ENCODE measurements at places on chromosomes 7 and 10.

GRCh38 chr7:157596471-157596870 is 259.7 kb downstream of the DNAJB6 start:
- no peak for DNase-seq

DNA sequence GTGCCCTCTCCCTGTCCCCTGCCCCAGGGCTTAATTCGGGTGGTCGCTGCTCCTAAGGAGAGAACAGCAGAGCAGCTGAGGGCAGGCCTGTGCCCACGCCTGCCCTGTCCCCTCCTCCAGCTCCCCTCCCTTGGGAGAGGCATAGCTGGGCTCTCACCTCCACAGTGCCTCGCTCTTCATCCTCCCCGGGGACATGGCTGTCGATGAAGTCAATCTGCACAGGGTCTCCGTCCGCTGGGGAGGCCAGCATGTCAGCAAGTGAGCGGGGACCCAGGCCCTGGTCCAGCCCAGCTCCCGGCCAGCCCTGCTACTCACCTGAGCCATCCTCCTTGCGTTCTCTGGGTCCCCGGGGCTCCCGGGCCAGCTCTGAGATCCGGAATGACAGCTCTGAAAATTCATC is 3.8 kb upstream of the SAP25 start:
- DNase-seq: no peak

- no peak for DNase-seq
Measured at GRCh38 chr7:1192171-1192676, 32.2 kb upstream of the ZFAND2A start.

DNA sequence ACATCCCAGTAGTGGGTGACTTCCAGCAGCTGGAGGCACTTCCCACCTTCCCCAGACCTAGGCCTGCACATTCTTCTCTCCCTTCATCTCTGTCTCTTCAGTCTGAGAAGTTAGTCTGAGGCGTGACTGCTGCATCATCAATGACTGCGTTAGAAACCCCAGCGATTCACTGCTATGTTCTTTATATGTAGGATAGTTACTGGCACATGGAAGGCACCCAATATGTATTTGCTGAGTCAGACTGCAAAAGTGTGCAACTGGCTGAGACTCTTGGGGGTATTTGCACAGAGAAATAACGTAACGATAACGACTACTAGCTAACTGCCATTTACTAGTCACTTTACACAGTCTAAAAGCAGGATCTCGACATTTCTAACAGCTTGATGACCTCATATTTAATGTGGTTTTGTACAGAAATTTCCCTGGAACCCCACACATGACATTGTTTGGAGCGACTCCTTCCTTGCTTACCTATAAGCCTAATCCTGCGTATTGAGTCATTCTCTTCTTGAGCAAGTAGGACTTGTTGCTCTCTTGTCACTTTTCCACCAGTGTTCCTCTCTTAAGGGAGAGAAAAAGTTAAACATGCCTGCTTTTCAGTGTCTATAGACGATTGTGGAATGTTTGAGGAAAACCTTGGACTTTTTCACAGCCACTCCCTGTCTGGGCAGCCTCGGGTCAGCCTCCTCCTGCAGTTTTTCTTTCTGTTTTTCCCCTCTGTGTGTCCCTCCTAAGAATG is 45.5 kb downstream of the THNSL1 start:
- DNase-seq: no peak

DNA sequence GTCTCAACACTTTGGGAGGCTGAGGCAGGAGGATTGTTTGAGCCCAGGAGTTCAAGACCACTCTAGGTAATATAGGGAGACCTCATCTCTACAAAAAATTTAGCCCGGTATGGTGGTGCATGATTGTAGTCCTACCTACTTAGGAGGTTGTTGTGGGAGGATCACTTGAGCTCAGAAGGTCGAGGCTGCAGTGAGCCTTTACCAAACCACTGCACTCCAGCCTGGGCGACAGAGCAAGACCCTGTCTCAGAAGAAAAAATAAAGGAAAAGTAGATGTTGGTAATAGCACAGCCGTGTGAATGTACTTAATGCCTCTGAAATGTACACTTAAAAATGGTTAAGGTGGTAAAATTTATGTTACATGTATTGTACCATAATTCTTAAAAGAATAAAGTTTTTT is 25.3 kb downstream of the TIMM23 start:
- DNase-seq: no peak

- DNase-seq: no peak
Measured at GRCh38 chr7:141161550-141162535, 88.0 kb downstream of the TMEM178B start.

DNA sequence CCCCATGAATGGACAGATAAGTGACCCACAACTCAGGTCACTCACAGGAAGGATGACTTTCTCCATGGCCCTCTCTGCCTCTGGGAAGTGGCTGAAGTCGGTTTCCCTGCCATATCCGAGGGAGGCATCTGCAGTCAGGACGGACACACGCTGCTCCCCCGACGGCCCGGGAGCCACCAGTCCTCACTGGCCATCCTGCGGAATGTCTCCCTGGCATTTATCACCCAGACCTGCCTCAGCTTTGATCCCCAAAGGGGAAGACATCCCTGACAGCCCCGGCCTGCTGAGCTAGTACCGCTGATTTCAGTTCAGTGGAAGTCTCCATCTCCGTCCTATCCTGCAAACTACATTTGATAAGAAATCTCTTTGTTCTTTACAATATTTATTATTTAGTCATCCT is 339.5 kb upstream of the MKI67 start:
- DNase-seq: no peak

DNA sequence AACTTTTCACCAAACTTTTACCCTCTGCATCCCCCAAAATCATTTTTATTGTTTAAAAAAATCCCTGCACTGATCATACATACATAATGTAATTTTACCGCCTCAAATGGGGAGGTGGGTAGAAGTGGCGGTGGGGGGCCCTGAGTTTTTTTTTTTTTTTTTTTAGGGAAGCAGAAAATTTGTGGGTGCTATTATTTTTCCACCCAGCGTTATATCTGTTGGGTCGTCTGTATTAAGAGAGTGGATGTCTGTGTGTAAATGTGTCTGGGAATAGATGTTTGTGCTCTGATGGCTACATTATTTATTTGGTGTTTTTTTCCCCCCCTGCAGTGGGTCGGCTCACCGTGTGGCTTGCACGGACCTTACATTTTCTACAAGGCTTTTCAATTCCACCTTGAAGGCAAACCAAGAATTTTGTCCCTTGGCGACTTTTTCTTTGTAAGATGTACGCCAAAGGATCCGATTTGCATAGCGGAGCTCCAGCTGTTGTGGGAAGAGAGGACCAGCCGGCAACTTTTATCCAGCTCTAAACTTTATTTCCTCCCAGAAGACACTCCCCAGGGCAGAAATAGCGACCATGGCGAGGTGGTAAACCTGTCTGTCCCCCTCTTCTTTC is 438 bp downstream of the ARID5B start:
- no peak for DNase-seq

DNA sequence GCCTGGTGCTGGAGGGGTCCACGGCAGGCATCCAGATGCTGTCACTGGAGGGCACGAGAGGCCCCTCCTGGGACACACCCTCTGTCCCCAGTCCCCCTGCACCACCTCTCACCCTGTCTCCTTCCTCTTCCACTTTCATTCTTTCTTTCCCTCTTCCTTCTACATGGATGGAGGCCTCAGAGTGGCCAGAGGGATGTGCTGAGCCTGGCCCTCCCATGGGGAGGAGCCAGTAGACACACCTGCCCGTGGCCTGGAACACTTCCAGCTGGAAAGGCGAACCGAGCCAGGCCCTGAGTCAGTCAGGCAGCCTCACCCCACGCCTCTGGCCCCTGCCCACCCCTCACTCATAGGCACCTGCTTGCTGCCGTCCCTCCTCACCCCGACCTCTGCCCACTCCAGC is 55.9 kb upstream of the MXI1 start:
- DNase-seq: no peak

- DNase-seq: no peak
Measured at GRCh38 chr7:87318741-87319140, 26.7 kb upstream of the CROT start.

GRCh38 chr10:15897287-15897686 is 37.0 kb upstream of the MINDY3 start:
- no peak for DNase-seq

- DNase-seq: no peak
Measured at GRCh38 chr10:89090756-89091445, 100.3 kb downstream of the FAS start.

- DNase-seq: no peak
Measured at GRCh38 chr10:1762076-1762475, 24.8 kb upstream of the ADARB2 start.

GRCh38 chr7:47327698-47328391 is 254.1 kb downstream of the TNS3 start:
- no peak for DNase-seq

DNA sequence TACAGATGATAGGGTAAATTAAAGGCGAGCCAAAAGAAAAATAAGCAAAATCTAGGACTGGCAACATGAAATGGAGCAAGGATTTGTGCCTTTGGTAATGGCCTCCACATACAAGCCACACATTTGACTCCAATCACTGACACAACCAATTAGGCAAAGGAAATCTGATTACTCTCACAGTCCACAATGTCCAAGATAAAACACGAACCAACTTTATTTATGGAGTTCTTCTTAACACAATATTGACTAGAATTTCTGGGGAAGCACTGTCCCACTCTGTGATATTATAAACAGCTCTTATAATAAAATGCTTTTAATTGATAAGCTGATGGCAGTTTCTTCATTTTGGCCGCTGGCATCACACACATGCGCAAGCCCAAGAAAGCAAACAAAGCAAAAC is 334.2 kb downstream of the ABCA13 start:
- DNase-seq: no peak

GRCh38 chr7:112362731-112363131 is 87.5 kb upstream of the IFRD1 start:
- no peak for DNase-seq

DNA sequence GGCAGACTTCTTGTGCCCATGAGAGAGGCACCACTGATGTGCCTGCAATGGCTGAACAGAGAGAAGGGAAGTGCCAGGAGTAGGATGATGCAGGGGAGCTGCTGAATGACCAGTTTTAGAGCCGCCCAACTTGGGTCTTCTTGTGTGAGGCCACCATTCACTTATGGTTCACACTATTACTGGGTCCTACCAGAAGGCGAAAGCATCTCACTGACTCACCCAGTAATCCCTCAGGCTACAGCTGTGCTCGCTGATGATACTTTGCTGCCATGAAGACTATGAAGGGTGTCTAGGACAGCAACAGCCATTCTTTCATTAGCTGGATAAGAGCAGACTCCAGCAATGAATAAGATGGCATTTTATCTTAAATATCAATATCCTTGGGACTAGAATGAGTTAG is 47.6 kb downstream of the PLXNA4 start:
- DNase-seq: no peak

GRCh38 chr7:46970476-46970875 is 611.4 kb downstream of the TNS3 start:
- DNase-seq: no peak

DNA sequence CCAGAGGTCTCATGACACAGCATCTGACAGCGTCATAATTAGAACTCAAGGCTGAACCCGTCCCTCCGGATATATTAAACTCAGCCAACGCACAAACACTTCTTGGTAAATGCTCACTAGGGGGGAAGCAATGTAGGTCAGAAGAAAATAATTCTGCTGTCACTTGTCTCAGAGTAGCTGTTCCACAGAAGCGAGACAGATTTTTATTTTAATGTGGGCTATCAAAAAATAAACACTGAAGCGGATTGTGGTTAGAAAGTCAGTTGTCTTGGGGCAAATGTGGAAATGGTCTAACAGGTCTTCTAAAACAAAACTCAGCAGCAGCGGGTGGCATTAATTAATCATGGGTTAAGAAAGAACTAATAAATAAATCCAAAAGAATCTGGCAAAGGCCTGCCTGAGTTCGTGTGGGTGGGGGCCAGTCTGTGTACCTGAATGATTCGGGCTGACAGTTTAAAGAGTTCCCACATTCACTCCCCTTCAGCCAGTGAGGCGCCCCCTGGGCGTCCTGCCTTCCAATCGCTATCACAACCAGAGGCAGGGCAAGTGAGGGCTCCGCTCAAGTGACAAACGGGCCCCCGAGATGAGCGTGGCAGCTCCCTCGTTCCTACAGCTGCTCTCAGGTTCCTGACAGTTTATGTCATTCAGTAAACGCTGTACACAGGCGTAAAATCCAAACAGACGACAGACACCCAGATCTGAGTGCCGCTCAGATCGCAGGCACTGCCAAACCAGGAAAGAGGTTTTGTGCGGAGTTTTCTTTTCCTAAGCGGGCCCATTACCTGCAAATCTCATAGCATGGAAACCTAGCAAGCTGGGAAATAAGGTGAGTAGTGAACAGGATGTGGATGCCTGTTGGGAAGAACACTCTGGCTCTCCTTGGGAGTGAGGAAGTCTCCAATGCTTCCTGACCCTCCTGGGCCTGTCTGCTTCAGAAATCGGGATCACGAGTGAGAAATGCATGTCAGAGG is 52.9 kb downstream of the NRAP start:
- DNase-seq: no peak
